CD4-positive, alpha-beta T cell treated with Interleukin-17A for 1 hour (primary cell): ENCODE measurements at places on chromosomes 4 and X.
A peak's percentile ranks its signal among the peaks of the same experiment; 100 is the strongest.

DNA sequence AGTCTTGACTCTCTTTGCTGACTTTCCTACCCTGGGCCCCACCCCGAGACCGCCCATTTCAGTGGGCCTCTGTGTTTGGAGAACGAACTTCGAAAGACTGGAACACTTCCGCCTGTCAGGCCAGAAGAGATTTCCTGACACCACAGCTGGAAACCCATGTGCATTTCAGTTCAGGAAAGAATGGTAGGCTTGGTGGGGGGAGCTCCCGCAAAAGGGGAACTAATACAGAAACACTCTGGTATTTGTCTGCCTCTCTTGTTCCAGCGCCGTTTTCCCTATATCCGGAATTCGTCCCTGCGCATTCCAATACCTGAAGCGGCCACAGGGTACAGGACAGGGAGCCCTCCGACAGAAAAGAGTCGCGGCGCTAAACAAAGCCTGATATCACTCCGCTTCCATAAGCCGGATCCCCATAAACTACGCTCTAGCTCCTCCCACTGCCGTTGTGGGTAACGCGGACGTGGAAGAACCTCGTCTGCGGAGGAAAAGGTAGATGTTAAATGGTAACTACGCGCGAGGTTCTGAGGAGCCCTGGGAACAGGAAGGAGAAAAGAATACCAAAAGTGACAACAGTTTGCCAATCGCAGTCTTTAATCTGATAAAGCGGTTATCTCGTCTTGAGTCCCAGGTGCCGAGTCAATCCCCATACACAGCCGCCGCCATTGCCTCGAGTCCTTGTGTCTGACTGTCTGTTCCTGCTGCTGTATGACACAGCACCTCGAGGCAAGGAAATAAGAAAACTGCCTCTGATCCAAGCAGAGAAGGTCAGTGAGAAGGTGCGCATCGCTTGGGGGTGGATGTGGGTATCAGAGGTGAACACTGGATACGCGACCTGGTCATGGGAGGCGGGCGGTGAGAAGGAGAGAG lies at the start of gene ARMCX5:
Gene ARMCX5 (plus strand): TSS at position 432 of the 867 bp plus-strand sequence. CDS start 2,627 bp downstream, outside the sequence.
- DNase-seq: peak; percentile 83

- DNase-seq: peak; percentile 9
Measured at GRCh38 chrX:51641421-51642021, 22.8 kb upstream of the CENPVL3 start.

DNA sequence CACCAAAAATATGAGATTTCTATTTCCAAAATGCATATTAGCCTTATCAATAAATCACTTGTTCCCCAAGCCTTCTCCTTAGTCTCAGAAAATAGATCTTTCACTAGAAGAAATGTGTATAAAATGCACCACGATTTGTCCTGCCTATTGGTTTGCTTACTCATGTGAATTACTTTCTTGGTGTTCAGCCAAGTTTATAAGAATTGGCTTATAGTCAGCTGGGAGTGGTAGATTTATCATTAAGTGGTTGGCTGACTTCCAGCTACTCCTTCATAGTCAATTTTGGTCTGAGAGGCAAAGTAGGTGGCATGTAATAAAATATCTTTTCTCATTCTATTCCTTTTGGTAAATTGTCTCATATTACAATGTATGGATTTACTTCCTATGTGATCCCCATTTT lies 1.3 kb downstream of the SULT1E1 start:
- DNase-seq: no peak

DNA sequence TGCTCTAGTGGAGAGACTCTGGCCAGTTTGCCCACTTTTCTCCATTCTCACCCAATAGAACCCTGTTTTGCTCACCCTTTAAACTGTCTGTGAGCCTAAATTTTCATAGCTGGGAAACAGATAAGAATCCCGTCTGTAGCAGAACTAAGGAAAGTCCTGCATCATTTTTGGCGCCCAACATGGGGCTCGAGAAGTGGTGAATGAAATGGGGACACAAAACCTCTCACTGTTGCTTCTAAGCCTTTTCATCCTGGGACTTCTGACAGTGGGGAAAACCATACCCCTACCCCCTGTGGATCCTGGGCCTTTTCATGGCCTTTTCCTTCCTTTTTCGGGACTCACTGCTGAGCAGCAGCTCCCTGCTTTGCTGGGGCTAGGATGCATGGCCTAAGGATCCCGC lies 189.9 kb downstream of the INPP4B start:
- peak; percentile 33 for DNase-seq

GRCh38 chr4:102843938-102844337 lies 16.6 kb upstream of the UBE2D3 start:
- DNase-seq: no peak

DNA sequence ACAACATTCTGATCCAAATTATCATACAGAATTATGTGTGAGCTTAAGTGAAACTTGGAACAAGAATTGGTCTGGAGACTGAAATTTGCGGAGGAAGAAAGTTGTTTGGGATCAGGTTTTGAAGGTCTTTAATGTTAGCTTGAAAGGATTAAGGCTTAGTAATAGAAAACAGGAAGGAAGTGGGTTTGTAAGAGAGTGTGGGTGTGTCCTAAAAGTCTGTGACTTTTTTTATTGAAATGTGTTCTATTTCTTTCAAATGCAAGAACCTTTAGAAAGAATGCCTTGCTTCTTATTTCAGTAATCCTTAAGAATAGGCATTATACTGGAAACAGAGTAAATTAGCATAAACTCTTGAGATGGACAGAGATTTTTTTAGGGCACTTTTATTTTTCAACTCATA lies 198.0 kb downstream of the GALNTL6 start:
- DNase-seq: no peak

GRCh38 chr4:91127831-91128230 lies 1000.6 kb downstream of the CCSER1 start:
- no peak for DNase-seq

- DNase-seq: peak; percentile 9
Measured at GRCh38 chr4:118968005-118968404, 79.4 kb downstream of the SYNPO2 start.

DNA sequence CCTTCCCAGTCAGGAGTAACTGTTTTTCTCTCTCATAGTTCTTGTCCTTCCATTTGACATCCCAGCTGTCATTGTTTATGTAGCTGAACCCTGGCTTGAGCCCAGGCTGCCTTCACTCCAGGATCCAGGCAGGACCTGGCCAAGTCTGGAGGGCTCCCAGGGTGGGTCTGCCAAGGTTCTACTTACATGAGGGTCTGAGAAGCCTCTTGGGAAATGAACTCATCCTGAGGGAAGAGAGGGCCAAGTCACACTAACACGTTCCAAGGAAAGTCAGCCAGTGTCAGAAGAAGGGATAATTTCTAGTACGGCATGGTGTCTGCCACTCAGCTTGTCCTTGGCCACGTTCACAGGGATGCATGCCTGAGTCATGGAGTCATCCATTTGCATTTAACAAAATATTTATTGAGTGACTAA lies 54.8 kb upstream of the SRD5A3 start:
- DNase-seq: no peak

DNA sequence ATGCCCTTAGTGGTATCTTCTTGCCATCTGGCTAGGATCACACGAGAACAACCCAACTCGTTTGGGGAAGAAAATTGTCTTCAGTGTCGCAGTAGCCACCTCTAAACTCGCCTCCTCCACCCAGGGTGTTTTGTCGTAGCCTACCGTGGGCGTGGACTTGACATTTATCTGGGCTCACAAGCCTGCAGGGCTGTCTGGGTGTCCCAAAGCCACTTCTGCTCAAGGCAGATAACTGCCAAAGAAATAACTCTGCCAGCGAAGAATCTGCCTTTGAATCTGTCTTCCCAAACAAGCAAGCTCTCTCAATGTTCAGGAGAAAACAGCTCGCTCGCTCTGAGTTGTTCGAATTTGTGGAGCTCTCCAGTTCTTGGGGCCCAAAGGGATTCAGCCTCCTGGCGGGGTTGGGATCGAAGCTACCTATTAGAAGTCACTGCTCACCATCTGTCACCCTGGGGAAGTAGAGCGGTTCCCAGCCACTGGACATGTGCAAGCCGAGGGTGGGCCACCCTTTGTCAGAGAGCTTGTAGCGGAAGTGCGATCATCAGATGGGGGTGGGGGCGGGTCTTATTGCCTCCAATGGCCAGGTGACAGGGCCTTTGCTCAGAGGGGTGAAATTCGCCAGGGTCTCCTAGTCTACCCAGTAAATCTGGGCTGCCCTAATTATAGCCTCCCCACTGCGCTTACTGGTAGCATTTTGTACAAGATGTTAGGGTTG lies 14.8 kb downstream of the BLOC1S4 start:
- no peak for DNase-seq

- DNase-seq: no peak
Measured at GRCh38 chrX:39898147-39898546, 199.6 kb downstream of the BCOR start.
